ENCODE measurements at places on chromosomes 4 and X.
A peak's percentile ranks its signal among the peaks of the same experiment; 100 is the strongest.

DNA sequence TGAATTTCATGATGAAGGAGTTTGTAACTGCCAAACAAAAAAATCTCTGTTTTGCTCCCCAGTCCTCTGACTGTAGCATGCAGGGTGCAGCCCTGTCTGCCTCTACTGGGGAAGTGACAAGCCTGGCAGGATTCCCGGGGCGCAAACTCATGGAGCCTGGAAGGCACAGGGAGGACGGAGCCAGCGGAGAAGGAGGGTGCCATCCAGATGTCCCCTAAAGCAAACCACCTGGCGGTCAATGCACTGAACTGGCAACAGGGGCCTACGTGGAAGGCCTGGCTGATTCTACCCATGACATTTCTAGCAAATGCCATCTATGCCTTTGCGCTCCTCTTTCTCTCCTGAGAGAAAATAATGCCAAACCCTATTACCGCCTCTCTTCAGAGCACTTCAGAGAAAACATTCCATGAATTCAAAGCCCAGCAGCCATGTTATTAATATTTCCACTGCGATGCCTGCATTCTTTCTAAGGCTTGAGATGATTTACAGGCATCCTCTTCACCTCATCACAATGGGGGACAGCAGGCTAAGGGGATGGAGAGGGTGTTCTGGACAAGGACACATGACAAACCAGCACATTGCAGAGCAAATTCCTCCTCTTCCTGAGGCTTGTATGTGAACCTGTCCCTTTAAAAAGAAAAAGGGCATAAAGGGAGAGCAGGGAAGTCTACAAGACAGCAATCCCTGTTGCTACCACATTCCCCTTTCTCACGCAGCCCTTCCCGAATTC lies 329.3 kb upstream of the NOCT start:
- DNase-seq = no peak

- DNase-seq = no peak
Observed at GRCh38 chr4:45072981-45073380, 346.6 kb upstream of the GNPDA2 start.

DNA sequence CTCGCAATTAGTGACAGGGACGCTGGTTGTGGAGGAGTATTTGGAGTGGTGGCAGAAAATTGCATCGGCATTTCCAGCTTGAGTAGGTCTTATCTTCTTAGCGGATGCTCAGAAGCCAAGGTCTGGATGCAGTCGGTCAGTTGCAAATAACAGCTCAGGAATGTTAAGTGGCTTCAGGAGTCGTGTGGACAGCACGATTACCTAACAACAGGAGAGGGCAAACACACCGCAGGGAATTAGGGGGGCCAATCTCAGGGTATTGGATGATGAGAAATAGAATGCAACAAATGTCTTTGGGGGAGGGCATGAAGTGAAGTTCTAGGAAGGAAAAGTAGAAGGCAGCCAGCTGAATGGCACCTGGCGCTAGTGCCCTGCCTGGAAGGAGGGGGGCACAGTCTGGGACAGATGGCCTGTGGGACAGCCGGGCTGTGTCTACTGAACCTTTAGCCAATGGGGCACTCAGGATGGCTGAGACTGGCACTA lies 11.8 kb downstream of the RASL11B start:
- DNase-seq = no peak

DNA sequence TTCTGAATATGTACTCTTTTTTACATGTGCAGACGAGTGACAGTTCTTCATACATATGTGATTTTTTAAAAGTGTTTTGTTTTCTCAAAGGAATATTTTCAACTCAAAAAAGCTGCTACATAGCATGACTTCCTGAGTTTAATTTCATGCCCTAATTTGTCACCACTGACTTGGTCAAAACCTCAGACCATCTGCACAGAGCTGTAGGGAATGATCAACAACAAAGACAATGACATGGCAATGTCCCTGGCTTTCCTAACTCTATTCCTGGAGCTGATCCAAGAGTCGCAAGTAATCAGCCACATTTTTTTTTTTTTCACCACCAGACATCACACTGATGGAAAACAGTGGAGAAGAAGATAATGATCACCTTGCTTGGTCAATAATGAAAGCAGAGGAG lies 97.7 kb downstream of the TMA16 start:
- peak; percentile 46 for DNase-seq

DNA sequence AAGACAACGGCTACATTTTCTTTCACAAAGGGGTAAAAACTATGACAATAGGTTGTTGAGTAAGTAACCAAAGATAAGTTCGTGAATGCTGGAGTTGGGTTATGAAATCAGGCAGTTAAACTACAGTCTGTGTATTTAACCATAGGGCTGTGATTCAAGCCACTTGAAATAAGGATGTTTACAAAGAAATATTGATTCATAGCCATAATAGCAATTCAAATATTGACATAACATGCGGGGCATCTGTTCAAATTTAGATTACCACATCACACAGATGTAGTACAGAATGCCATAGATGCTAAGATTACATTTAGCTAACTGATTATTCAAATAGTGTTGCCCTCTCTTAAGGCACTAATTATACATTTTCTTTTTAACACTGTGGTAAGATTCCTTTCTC lies 364.1 kb downstream of the FSTL5 start:
- no peak for DNase-seq

DNA sequence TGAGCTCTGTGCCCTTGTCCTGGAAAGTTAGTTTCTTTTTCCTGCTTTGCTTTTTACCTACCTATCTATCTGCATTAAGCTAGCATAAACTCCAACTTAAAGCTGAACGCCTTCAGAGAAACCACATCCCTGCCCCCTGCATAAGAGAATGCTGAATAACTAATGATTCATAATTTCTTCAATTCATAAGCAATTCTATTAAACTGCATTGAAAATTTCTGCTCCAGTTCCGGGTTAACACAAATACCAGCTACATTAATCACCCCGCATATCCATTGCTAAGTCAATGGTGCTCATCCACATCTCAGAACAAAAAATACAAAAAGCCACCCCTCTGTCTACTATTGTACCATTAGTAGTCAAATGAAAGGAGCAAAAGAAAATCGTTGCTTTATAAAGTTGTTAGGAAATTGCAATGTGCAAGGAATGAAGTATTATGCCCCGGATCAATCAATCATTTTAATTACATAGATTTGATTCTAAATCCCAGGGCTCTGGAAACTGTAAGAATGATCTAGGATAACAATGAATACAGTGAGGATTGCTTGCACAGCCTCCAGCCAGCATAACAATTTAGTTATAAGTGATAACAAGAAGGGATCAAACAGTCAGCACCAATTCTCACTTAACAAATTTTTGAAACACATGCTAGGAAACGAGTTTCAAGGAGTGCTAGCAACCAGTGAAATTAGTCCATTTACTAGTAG lies 106.8 kb downstream of the ELOVL6 start:
- DNase-seq = no peak

DNA sequence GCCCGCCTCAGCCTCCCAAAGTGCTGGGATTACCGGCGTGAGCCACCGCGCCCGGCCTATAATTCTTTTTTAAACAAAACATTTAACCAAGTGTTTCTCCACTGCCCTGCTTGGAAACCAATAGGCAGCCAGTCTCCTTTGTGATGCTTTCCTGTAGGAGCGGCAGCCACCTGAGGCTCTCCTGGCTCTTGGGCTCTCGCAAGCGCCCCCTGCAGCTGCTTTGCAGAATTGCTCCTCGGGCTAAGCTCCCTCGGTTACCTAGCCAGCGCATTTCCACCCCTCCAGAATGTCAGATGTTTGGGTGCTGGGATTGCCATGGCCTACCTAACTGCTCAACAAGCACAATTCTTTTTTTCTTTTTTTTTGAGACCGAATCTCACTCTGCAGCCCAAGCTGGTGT lies 7.7 kb downstream of the S100P start:
- no peak for DNase-seq

DNA sequence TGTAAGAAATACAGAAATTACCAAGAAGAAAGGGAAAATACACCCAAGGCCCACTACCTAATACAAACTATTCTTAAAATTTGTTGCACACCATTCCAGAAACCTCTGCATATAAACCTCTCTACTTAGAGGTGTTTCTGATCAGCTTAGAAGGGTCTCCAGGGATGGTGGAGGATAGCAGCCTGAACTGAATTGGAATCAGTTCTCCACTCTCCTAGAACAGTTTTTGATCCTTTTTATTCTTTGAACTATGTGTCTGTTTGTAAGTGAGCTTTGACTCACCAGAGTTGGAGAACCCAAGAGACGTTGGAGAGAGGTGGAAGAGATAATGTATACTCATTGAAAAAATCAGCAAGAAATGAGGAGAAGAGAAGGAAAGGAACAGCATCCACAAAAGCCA lies 96.6 kb upstream of the OTUD4 start:
- no peak for DNase-seq

Data from suppressor macrophage treated with lipopolysaccharide for 4 hours (primary cell).